Endodermal cell (in vitro differentiated cells): ENCODE measurements at places on chromosomes 2 and 18. TPM values are rescaled to one million over a fixed set of nuclear protein-coding genes. Genes with fewer than 3 reads are reported as not detected.
A peak's percentile ranks its signal among the peaks of the same experiment; 100 is the strongest.

Gene CYBRD1
- total RNA-seq = 4.7 to 5.1 TPM (median 4.9 TPM) in 3 replicates

DNA sequence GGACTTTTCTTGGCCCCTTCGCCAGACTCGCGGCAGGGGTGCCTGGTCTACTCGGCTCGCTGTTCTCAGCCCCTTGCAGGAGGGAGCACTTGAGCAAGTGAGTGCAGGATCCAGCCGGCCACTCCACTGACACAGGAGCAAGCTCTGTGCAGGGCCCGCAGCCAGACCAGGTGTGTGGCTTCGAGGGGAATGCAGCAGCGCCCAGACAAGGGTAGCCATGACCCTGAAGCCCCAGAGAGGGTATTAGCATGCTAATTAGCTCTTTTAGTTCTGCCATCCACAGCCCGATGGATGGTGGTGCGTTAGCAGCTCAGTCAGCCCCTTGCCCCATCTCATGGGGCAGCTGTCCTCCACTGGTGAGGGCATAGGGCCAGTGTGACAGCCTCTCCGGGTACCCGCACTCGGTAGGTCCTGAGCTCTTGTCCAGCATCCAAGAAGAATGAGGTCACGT, 103.2 kb upstream of the HS6ST1 start:
- peaks cover 5% of the 10 kb centered on the region for H3K4me1 ChIP-seq
- no peak overlapping the region for H3K4me3 ChIP-seq
- H3K36me3 ChIP-seq = no peaks in the 10 kb centered on the region
- DNase-seq = peak; percentile 33
- no peak overlapping the region for H3K27ac ChIP-seq

GRCh38 chr2:138115666-138116065, 151.4 kb downstream of the HNMT start:
- no peak overlapping the region for H3K27ac ChIP-seq
- no peak for DNase-seq
- no peaks in the 10 kb centered on the region for H3K4me1 ChIP-seq
- H3K27me3 ChIP-seq = no peaks in the 10 kb centered on the region
- H3K4me3 ChIP-seq = no peak overlapping the region

- H3K4me1 ChIP-seq = no peaks in the 10 kb centered on the region
- peaks cover 35% of the 10 kb centered on the region for H3K27me3 ChIP-seq
- H3K27ac ChIP-seq = no peak overlapping the region
- H3K36me3 ChIP-seq = no peaks in the 10 kb centered on the region
- no peak overlapping the region for H3K4me3 ChIP-seq
These were observed 1038.3 kb upstream of the ACVR2A start for GRCh38 chr2:146806364-146807005.
